ENCODE measurements at places on chromosomes 7 and 10.

DNA sequence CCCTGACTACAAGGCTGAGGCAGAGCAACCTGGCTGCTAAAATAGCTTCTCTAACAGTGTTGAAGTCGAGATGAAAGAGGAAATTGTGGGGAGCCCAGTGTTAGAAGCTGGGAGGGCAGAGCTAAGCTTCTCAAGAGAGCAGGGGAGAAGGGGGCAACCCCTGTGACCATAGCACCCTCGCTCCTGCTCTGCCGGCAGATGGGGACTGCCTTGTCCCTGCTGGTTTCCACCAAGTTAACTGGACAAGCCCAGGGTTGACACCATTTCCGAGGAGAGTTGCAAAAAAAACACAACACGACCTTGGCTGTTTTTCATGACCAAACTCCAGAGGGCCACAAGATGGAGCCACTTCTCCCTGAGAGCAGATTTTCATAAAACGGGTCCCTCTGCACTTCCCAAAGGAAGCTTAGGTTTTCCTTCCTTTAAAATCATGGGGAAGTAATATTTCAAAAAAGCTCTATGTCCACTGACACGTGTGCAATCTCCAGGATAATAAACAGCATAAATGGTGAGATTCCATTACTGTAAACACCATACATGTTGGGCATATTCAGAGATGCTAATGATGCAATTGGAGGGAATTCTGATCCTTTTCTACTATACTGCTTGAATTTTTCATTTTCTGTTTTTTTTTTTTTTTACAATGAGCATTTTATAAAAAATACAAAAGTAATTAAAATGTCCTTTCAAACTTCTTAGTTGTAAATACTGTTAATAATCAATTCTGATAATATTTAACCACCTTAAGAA, 140.4 kb downstream of the PIP4K2A start:
- DNase-seq, result no peak

GRCh38 chr10:128258421-128258976, 132.3 kb upstream of the MKI67 start:
- DNase-seq, result no peak

- DNase-seq, result no peak
These were observed 34.2 kb downstream of the KLF6 start for GRCh38 chr10:3750854-3751253.

DNA sequence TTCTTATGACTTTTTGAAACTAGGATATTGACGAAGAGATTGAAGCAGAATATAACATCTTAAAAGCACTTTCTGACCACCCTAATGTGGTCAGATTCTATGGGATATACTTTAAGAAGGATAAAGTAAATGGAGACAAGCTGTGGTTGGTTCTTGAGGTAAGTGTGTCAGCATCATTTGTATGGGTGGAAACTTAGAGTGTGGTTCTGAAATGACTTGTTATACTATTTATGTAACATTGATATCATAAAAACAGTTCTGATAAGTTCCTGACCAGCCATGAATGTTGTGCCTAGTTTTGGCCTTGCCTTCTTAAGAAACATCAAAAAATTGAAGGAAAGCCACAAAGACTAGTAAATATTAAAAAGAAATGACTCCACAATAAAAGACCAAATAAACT, 20.8 kb downstream of the MYO3A start:
- no peak for DNase-seq

GRCh38 chr7:43108255-43109011, 4.0 kb upstream of the HECW1 start:
- DNase-seq, result no peak
